Foreskin keratinocyte (primary cell): ENCODE measurements at places on chromosomes 3 and 15.

GRCh38 chr3:28672406-28672805, 323.8 kb upstream of the AZI2 start:
- DNase-seq, result no peak

DNA sequence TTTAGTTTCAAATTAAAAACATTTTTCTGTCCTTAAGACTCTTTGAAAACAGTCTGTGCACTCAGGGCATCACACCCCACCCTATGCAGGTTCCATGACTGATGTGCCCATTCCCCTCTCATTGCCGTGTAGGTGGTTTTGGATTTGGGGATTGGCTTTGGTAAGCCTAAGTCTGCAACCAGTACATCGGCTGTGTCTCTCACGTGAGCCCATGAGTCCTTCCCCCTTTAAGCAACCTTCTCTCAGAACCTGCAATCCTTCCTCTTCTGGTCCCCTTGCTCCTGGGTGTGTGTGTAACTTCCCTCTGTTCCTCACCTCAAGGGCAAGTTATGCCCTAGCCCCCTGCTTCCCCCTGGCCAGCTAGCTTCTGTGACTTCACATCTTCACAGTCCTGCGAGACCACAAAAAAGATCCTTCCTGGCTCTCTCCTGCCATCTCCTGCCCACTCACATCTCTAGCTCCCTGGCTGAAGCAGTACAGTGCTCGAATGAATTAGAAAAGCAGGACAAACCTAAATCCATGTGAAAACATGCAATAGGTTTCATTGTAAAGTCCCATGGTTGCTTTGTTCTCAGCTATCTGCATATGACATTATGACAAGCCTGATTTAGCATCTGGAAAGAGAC, 126.7 kb downstream of the UACA start:
- no peak for DNase-seq

DNA sequence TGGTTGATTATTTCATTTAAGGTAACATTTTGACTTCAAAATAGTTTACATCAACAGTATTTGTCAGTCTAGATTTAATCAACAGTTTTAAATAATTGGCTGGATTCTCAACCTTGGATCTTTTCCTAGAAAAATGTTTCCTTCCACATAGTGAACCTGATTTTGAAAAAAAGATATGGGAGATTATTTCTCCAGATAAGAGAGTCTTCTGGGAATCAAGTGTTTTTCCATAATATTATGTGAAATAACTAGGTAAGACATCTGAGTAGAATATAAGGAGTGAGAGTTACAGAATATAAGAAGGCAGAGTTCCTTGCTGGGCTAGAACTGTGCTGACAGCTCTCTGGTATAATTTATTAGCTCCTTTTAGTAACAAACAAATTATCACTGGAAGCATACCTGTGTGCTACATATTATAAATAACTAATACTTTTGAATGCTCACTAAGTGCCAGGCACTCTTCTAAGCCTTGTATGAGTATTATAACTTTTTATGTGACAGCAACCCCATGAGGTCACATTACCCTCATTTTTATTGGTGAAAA, 18.8 kb upstream of the TNFSF10 start:
- no peak for DNase-seq

GRCh38 chr3:94336046-94336753, 273.3 kb downstream of the NSUN3 start:
- peak; percentile 74 for DNase-seq

DNA sequence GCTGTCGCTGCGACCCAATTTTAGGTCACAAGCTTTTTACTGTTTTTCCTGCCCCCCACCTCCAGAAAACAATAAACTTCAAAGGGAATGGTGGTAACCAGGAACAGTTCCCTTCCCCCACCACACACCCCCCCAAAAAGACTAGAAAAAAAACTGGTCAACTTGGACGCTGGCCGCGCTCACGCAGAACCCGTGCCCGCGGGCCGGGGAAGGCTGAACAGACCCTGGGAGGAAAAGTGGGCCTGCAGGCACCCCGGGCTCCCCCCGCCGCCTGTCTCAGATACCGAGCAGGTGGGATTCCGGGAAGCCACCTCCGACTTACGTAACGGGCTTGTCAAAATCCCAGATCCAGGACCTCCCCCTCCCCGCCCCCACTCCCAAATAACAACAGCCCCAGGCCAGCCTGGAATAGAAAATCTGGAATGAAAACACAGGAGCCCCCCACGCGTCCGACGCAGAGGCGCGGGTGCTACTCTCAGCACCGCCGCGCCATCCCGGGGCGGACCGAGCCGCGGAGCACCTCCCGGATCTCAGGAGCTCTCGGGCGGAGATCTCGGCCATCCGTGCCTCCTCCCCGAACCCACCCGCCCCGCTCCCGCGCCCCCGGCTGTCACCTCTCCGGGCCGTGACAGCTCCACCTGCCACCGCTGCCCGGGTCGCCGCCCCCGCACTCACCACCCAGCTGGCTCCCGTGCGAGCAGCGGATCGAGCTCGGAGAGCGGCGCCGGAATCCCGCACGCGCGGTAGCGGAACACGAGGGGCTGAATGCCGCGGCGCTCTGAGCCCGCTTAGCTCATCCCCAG, 557 bp downstream of the DENND4A start:
- DNase-seq, result peak; percentile 42

DNA sequence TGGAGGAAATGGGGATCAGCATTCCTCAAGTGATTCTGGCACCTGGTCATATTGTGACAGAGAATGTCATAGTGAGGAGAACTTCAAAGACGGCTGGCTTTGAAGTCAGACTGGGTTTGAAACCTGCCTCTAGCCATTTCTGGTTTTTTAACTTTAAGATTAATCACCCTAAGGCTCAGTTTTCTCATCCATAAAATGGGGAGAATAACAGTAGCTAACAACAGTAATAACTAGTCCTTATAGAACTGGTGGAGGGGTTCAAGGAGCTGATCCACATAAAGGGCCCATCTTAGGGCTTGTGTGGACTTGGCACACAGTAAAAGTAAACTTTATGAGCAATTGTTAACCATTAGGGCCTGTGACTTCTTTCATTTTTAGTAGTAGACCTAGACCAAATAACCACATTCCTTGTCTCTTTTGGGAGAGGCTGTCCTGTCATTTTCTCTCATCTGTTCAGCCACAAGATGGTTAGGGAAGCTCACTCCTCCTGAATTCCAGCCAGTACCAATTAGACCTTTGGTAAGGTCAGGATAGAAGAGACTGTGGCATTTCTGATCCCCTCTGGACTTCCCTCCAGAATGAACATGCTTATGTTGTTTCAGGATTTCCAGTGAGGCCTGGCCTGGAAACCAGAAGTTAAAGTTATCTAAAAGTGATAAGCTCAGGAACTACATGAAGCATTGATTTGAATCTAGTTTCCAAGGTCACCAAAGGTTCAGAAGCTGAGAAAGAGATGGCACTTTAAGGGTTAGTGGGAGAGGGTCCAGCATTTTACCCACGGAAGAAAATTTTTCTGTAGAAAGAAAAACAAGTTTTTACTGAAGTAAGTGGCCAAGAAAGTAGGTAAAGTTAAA, 159.3 kb upstream of the DPH6 start:
- no peak for DNase-seq

- DNase-seq, result peak; percentile 24
Measured at GRCh38 chr3:184129012-184129411, 6.1 kb upstream of the EIF2B5 start.

DNA sequence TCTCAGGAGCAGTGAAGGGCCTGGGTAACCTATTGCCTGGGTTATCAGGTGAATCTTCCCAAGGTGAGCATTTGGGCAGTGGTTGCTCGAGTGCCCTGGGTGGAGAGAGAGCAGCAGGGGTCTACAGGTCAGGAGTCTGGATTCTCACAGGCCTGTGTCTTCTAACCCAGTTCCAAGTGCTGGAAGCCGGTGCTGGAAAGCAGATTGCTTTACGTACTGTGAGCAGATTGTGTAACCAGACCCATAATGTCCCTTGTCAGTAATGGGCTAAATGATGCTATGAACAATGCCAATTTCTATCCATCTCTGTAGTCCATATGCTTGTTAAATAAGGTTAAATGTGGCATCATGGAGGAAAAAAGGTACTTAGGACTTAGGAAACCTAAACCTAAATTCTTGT, 106.5 kb downstream of the TPRG1 start:
- DNase-seq, result no peak

GRCh38 chr15:58770519-58770856, 614 bp upstream of the MINDY2 start:
- no peak for DNase-seq

- DNase-seq, result no peak
Measured at GRCh38 chr3:73874606-73875369, 250.0 kb upstream of the PDZRN3 start.

- no peak for DNase-seq
Measured at GRCh38 chr15:98791046-98791701, 142.8 kb downstream of the IGF1R start.

- DNase-seq, result no peak
Measured at GRCh38 chr15:95591270-95591669, 739.2 kb upstream of the NR2F2 start.

DNA sequence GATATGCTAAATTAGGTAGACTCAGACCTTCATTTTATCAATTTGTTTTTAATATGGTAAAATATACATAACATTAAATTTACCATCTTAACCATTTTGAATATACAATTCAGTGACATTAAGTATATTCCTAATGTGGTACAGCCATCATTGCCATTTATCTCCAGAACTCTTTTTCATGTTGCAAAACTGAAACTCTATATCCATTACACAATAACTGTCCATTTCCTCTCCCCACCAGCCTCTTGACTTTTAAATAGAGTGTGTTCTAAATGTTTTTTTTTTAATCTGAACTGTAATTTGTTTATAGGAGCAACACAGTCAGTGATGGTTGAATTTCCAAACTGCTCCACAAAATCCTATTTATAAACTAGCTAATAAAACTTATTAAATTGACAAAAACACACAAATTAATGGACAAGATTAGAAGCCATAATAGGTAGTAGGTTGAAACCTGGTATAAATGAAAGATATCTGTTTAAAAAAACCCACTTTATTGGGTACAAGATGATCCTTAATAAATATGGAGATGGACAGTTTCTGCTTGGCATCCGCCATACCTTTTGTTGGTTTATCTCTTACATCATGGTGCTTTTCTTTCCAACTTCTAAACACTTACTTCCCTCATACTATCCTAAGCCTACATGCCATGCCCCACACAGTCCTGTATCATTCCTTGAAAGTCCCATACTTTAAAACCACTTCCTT, 142.4 kb downstream of the ZPLD1 start:
- no peak for DNase-seq

- no peak for DNase-seq
Measured at GRCh38 chr15:101709466-101709865, 14.8 kb downstream of the TARS3 start.

- no peak for DNase-seq
Measured at GRCh38 chr3:4600493-4600892, 107.3 kb downstream of the ITPR1 start.

- peak; percentile 34 for DNase-seq
Measured at GRCh38 chr3:9778143-9779074, 8.7 kb upstream of the CAMK1 start.

DNA sequence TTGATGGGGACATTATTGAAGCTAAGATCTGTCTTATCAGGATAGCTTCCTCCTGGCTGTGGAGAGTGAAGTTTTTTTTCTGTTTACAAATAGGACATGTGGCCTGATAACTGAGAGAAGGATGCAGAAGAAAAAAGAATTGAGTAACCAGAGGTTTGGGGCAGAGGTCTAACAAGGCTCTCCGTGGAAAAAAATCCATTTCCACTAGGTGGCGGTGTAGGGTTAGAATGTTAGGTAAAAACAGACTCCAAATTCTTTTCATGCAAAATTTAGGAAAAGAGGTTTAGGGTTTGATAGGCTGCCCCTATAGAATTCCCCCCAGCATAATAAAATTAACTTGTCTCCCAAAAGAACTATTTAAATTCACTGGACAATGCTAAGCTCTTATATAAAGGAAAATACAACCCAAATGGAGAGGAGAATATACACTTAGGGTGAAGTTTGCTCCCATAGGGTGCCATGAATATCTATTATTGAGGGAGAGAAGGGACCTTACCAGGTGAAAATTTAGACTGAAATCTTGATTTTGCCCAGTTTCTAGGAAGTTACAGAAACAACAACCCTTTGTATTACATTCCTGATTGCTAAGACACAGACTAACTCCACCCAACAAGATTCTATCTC, 1560.4 kb downstream of the OTOL1 start:
- DNase-seq, result no peak

DNA sequence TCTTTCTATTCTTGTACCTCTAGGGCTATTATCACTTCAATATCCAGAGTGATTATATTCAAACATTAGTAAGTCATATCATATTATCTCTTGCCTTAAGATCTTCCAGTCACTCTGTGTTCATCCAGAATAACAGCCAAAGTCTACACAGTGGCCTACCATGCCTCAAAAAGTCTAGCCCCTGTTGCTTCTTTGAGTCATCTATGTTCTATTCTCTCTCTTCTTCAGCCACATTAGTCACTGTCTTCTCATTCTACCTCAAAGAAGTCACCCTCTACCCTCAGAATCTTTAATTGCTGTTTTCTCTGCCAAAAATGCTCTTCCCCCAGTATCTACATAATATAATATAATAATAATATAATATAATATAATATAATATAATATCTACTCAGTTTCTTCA, 356.0 kb downstream of the NLGN1 start:
- no peak for DNase-seq

DNA sequence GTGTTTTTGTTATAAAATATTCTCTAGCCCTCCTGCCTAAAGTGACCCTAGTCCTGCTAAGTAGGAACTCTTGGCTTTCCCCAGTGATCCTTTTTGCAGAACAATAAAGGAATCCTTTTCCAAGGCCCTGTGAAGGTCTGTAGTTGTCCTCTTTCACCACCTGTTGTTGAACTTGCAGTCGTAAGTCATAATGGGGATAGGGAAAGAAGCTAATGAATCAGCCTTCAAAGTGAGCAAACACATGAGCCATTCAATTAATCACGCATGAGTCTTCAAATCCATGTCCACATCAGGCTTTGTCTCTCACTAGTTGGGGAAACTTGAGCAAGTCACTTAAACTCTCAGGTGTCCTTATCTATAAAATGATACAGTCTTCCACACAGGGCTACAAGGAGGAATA, 27.6 kb downstream of the ZNF860 start:
- DNase-seq, result peak; percentile 72

DNA sequence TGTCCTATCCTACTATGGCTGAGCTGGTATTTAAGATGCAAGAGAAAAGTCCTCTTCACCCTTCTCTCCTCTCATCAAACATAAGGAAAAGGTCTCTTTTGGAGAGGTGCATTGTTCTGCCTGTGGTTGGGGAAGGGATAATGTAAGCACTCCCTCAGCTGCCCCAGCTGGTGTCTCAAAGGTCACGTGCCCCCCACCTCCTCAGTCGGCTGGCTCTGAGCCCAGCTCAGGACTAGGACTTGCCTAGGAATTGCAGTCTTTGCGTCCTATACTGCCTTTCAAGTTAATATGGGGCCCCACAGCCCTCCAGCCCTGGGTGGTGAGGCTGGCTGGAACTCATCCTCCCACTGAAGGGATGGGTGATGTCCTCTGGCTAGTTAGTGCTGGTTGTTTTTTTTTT, 29.7 kb downstream of the OR4F15 start:
- DNase-seq, result no peak

DNA sequence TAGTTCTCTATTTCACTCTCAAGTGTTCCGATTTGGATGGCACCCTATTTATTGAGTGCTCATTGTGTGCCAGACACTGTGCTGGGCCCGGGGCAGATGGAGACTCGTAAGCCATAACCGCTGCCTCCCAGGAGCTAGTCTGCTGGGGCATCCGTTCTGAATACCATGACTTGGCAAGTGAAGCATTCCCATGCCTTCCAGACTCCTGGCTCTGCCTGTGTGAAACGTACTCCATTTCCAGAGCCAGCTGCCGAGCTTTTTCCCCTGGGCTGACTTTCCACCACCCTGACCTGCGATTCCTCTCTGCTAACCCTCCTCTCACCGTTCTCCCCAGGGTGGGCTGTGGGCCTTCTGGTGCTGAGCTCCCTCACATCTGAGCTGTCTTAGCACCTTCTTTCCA, 303.1 kb upstream of the CTDSPL start:
- no peak for DNase-seq
